Dermis blood vessel endothelial cell (primary cell): ENCODE measurements at places on chromosomes 4 and X. TPM values are rescaled to one million over a fixed set of nuclear protein-coding genes. Genes with fewer than 3 reads are reported as not detected.

DNA sequence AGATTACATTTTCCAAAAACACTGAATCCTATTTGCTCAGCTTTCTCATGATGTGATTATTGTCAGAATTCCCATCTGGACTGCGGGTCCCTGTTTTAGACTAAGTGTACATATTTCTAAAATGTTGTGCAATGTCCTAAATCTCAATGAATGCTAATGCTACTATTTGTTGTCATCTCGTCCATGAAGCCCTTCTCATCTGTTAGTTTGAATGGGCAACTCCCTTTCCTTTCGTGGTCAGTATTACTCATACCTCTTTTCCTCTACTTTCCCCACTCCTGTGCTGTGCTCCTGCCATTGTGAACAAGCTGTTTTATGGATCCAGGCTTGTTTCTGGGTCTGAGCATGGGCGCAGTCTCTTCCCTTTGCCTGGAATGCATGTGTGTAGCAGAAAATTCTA lies 91.0 kb downstream of the MID1 start:
- peak; percentile 38 for DNase-seq

GRCh38 chr4:85774489-85774888 lies 299.5 kb downstream of the ARHGAP24 start:
- DNase-seq = no peak

- no peak for DNase-seq
These were observed 183.2 kb upstream of the PUDP start for GRCh38 chrX:7330971-7331746.

Gene TRIM75
- not detected in 2 replicates for total RNA-seq

DNA sequence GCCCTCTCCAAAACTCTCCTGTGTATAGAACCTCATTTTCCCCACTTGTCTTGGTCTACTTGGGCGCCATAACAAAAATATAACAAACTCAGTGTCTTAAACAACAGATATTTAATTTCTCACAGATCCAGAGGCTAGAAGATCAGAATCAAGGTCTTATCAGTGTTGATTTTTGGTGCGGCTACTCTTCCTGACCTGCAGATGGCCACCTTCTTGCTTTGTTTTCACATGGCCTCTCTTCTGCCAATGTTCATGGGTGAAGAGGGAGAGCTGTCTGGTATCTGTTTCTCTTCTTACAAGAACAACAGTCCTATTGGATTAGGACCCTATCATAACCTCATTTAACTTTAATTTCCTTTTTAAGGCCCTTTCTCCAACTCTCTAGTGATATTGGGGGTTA lies 177.3 kb downstream of the PABPC4L start:
- DNase-seq = no peak

- DNase-seq = no peak
These were observed 220.5 kb downstream of the IDS start for GRCh38 chrX:149284616-149285015.

Gene MAGT1
- 142 and 160 TPM in 2 replicates for total RNA-seq

Gene PTPN13
- 0.37 and 2.2 TPM in 2 replicates for total RNA-seq

DNA sequence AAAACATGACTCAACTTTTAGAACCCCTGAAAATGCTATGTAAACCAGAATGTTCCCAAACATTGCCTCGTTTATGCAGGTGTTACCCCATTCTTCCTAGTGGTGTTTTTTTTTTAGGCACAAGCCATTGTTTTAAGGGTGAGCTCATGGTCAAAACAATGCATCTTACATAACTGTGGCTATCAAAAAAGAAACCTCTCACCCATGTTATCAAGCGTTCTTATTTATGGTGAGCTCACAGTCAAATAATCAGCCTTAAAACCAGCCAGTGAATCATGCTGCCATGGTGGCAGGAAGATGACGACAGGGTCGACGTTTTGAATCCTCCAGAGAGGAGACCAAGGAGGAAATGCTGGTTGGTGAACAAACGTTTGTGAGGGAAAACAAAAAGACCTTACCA lies 195.2 kb downstream of the KDR start:
- DNase-seq = peak; percentile 99

- peak; percentile 88 for DNase-seq
These were observed 18.0 kb upstream of the CYP2U1 start for GRCh38 chr4:107913283-107913899.

- peak; percentile 45 for DNase-seq
These were observed 41.4 kb downstream of the CLDN34 start for GRCh38 chrX:10008483-10009056.

- no peak for DNase-seq
These were observed 384.6 kb downstream of the DTHD1 start for GRCh38 chr4:36665985-36666527.

GRCh38 chr4:30753316-30753715 lies 33.1 kb downstream of the PCDH7 start:
- no peak for DNase-seq

- no peak for DNase-seq
These were observed 242.2 kb upstream of the CTSO start for GRCh38 chr4:156195914-156196313.

GRCh38 chr4:158200214-158200613 lies 10.1 kb upstream of the TMEM144 start:
- DNase-seq = no peak

GRCh38 chr4:40193016-40193571 lies 3.7 kb upstream of the RHOH start:
- no peak for DNase-seq

GRCh38 chrX:17098516-17099247 lies 152.2 kb downstream of the REPS2 start:
- DNase-seq = no peak

DNA sequence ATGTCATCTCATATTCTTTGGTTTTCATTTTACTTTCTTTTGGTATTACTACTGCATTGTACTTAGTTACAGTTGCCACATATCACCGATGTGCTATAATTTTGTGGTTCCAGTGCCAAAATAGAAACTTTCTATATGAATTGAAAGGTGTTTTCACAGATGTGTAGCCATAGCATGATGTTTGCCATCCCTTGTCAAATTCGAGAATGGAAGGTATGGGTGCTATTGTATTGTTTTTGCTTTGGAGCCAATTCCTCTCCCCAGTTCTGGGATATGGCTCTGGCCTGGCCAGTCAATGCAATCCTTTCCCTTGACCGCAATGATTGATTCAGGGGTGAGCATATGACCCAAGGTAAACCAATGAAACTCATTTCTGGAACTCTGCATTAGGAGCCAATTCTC lies 86.2 kb upstream of the RPS6KA3 start:
- DNase-seq = no peak

Gene AMER1
- 2.2 and 2.5 TPM in 2 replicates for total RNA-seq

DNA sequence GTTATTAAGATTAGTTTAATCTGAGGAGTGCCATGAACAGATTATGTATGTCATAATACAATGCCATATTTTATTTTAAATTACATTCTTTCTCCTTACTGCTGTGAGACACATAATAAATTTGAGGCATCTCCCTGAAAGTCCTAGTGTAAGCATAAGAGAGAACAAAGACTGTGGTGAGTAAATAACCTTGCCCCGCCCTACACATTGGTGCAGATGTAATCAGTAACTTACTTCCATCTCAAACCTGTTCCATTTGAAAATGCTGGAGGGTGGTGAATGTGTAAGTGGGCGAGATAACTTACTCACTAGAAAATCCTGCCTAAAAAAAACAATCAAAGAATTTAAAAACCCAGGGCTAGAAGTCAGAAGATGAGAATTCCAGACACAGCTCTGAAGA lies 338.1 kb upstream of the SLIT2 start:
- no peak for DNase-seq

Gene DACH2
- total RNA-seq = not detected in 2 replicates

Gene NEIL3
- total RNA-seq = 2.4 and 6.8 TPM in 2 replicates

Gene NAT8L
- under 0.01 TPM in 2 replicates for total RNA-seq
